ENCODE measurements at places on chromosomes 1 and 21. TPM values are rescaled to one million over a fixed set of nuclear protein-coding genes. Genes with fewer than 3 reads are reported as not detected.

Gene PKP1
- total RNA-seq: 0.02 TPM

Gene GIPC2
- total RNA-seq: not detected

Gene OLFML2B
- total RNA-seq: 1.3 TPM

Gene HSD11B1
- total RNA-seq: not detected

Gene IL22RA1
- total RNA-seq: not detected

Gene MFAP2
- total RNA-seq: 160 TPM

Gene OPRD1
- 0.37 TPM for total RNA-seq

Gene RAD54L
- 22.2 TPM for total RNA-seq

Gene TM2D1
- total RNA-seq: 40.2 TPM

Gene KIF14
- 60.2 TPM for total RNA-seq

Gene SPRR2F
- total RNA-seq: not detected

Gene CFAP74
- total RNA-seq: not detected

All from neural progenitor cell (in vitro differentiated cells).